ENCODE measurements at places on chromosomes 12 and 14.

- no peak for DNase-seq
Measured at GRCh38 chr12:75354011-75354410, 19.5 kb downstream of the GLIPR1L1 start.

GRCh38 chr14:99427632-99428300, 52.9 kb downstream of the SETD3 start:
- no peak for DNase-seq

DNA sequence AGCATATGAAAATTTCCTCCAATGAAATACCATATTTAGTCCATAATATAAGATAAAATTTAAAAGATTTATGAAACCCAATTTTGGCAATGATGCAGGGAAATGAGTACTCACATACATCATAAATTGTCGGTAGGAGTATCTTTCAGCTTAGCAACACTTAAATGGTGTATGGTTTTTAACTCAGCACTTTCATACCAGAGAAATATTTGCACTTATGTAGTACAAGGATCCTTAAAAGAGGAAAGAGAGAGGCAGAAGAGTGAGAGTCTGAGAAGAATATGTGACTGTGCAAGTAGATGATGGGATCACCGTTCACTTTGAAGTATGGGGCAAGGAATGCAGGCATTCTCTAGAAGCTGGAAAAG, 379.3 kb upstream of the DCN start:
- no peak for DNase-seq

DNA sequence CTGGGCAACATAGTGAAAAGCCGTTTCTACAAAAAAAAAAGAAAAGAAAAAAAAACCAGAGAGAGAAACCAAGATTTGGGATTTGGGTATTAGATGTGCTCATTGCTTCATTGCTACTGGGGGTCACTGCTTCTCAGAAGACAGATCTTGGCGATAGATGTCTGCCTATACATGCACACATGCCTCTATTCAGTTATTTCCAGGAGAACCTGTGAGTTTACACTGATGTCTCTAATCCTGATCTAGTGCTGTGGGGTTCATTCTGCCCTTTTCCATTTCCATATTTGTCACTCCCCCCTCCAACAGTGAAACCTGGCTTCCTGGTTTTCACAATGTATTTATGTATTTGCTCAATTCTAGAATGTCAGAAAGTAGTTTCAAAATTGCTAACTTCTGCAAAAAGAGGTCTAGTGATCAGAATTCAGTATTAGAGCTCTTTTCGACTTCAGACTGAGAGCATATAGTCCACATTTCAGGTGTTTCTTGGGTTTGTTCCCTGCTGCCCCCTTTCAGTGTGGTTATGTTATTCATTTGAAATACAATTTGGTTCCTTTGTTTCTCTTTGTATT, 111.0 kb downstream of the SLC25A47 start:
- no peak for DNase-seq

GRCh38 chr14:55756078-55756477, 176.1 kb downstream of the KTN1 start:
- no peak for DNase-seq

- DNase-seq = no peak
Measured at GRCh38 chr14:61322011-61322798, 826 bp downstream of the PRKCH start.

DNA sequence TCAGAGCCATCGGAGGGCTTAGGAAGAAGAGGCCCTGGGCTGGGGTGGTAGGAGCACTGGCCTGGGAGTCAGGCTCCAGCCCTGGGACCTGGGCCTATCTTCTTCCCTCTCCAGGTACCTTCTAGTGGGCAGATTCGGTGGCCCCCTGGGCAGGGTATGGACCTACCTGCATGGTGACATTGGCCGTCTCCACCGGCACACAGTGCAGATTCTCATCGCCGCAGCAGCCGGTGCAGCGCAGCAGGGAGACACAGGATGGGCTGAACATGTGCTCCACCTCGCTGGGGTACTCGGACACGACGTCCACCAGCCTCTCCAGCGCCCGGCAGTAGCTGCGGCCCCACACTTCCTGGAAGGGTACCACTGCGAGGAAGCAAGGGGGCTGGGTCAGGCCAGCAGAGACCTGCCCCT, 6.2 kb downstream of the PGF start:
- no peak for DNase-seq

GRCh38 chr12:46174061-46174662, 94.7 kb downstream of the SLC38A1 start:
- no peak for DNase-seq

DNA sequence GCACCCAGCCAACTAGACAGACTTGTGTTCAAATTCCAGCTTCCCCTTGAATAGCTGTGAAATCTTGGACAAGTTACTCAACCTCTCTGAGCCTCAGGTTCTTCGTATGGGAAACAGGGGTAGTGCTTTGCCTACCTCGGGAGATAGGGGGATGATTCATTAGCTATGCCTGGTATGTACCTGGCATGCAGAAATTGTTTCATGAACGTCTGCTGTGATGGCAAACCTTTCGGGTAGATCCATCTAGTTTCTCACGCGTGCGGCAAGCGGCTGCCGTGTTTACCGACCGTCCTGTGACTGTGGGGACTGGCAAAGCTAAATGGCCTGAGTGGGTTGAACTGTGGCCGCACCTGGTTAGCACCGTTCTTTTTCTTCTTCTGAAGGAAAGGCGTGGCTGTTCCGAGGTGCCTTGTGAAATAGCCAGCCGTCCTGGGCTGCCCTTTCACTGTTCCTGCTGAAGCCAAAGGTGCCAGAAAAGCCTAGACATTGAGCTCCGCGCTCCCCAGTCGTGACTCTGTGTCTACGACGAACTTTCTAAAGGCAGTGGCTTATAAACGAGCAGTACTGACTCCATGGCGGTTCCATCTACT, 40.6 kb upstream of the MED13L start:
- no peak for DNase-seq

DNA sequence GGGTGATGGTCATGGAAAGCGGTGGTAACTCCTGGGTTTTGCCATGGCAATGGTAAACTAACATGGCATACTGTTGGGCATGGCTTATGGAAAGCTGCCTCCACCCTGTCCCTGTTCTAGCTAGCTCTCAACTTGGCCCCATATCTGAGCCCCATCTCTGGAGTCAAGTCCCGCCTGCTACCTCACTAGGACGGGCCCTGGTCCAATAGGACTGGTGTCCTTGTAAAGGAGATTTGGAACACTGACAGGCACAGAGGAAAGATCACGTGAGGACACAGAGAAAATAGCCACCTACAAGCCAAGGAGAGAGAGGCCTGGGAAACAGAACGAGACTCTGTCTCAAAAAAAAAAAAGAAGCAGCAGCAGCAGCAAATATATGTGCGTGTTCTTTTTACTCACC, 59.8 kb downstream of the RNFT2 start:
- DNase-seq = no peak

DNA sequence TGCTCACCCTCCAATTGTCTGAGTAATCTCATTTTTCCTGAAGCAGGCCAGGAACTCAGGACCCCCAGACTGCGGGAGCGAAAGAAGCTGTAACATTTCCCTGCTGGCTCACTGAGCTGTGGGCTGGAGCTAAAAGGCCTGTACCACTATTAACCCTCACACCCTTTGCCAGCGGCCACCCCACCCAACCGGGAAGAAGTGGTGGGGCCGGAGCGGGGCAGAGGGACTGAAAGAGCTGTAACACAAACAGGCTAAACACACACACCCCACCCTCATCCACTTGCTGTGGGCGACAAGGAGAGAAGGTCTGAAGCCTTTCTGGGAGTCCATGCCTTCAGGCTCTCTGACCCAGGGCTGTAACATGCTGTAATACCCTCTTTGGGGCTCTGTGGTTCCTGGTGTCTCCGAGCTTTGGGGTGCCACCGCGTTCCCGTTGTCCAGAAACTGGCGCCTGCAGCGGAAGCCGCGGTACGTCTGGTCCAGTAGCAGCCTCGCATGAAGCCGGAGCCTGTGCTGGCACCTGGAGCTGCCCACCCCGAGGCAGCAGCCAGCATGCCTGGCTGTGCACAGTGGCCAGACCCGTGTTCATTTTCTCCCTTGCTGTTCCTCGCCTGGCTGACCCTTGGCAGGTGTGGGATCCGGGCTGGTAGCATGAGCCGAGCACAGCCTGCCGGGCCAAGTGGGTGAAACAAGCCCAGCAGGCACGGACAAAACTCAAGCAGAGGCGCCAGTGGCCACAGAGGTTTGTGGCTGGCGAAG, 345.5 kb upstream of the MGAT4C start:
- no peak for DNase-seq

DNA sequence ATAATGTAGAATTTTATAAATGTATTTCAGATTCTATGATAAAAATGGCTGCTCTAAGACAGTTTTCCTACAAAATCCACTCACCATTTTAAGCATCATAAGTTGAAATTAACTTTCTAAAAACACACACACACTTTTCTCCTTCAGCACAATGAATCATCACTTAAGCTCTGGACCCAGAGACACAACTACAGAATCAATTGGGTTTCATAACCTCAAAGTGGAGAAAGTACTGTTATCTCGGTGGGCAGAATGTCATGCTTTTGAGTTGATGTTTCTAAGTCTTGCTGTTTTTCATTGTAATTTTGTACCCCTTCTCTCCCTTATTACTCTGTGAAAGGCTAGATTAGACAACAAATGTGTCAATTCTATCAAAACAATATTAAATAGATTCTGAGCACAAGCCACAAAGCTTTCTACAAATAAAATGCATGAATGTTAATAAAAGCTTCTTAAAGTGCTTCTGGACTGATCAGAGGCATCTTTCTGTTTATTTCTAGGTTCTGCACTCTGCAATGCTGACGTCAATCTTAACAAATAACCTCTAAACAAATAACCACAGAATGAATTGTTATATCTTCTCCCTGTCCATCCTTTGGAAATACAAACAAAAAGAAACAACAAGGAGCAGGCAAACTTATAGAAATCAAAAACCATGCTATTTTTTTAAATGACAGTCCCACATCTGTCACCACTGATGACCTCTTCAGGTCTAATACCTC, 8.2 kb downstream of the IPO8 start:
- DNase-seq = no peak

DNA sequence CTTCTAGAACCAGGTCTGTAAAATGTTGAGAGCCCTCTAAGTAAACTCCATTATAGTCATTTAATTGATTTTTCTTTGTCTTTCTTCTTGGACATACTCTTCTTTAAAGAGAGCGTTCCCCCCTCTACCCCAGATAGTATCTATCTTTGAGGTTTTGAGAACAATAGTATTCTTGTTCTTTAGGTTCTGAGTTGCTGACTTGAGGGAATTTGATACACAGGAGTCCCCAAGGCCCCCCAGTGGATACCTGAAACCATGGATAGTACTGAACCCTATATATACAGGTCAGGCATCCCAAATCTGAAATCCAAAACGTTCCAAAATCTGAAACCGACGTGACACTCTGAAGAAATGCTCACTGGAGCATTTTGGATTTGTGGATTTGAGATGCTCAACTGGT, 65.5 kb downstream of the FUT8 start:
- no peak for DNase-seq

DNA sequence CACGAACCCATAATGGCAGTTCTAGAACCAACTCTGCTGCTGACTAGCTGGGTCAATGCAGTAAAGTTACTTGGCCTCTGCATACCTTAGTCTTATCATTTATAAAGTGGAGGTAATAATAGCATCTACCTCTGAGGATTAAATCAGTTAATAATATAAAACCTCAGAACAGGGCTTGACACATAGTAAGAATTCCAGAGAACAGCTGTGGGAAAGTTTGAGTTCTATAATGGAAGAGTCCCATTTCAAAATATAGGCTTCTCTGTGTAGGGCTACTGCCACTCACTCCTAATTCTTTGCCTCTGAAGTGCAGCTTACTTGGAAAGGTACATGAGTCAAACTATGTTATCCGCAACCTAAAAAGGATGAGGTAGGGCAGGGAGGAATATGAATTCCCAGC, 269.2 kb upstream of the PRKD1 start:
- no peak for DNase-seq

- DNase-seq = no peak
Measured at GRCh38 chr12:46503637-46504175, 131.1 kb upstream of the SLC38A2 start.

- DNase-seq = no peak
Measured at GRCh38 chr12:98530068-98530467, 14.7 kb downstream of the TMPO start.

GRCh38 chr14:96108061-96108795, 69.1 kb downstream of the C14orf132 start:
- DNase-seq = no peak

DNA sequence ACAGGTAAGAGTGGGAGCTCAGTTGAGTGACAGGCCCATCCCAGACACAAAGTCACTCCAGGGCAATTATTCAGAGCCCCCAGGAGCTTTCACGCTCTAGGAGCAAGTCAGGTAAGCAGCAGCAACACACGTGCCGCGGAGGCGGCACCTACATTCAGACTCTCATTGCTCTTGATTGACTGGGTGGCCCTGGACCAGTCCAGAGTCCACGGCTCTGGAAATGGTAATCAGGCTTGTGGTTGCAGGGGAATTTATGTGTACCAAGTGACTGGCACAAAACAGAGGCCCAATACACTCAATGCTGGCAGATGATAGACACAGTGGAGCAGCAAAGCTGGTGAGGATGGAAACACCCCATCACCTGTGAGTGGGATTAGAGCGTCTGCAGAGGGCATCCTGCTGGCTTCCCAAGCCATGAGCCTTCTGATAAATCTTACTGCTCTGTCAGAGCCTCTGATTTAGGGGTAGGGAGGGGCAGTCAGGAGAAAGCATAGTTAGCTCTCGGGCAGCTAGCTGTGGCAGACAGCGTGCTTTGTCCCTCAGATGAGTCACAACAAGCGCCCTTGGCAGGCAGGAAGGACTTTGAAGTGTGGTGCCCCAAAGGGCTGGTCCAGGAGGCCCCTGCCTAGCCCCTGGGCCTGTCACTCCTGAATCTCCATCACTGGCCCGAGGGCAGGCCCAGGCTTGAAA, 344.7 kb downstream of the CACNA1C start:
- DNase-seq = no peak

DNA sequence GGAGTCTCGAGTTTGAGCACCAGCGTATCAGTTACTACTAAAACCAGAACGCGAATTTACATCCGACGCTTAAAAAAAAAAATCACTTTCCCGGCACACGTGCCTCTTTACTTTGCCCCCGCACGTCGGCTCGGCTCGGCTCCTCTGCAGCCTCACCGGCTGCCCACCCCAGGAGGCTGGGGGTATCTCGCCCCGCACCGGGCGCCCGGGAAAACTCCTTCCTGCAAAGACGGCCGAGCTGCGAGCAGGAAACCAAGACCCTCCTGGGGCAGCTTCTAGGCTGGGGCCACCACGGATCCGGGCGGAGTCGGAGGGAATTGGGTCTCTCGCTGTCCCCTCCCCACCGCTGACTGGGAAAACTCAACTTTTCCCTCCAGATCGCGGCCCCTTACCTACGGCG, 610 bp downstream of the VSIG10 start:
- DNase-seq = no peak

- DNase-seq = no peak
Measured at GRCh38 chr14:88411039-88411438, 25.6 kb downstream of the SPATA7 start.

GRCh38 chr12:64946132-64946829, 121.8 kb downstream of the TBC1D30 start:
- DNase-seq = peak; percentile 55
